ENCODE measurements at places on chromosomes 6 and 20.
A peak's percentile ranks its signal among the peaks of the same experiment; 100 is the strongest.

DNA sequence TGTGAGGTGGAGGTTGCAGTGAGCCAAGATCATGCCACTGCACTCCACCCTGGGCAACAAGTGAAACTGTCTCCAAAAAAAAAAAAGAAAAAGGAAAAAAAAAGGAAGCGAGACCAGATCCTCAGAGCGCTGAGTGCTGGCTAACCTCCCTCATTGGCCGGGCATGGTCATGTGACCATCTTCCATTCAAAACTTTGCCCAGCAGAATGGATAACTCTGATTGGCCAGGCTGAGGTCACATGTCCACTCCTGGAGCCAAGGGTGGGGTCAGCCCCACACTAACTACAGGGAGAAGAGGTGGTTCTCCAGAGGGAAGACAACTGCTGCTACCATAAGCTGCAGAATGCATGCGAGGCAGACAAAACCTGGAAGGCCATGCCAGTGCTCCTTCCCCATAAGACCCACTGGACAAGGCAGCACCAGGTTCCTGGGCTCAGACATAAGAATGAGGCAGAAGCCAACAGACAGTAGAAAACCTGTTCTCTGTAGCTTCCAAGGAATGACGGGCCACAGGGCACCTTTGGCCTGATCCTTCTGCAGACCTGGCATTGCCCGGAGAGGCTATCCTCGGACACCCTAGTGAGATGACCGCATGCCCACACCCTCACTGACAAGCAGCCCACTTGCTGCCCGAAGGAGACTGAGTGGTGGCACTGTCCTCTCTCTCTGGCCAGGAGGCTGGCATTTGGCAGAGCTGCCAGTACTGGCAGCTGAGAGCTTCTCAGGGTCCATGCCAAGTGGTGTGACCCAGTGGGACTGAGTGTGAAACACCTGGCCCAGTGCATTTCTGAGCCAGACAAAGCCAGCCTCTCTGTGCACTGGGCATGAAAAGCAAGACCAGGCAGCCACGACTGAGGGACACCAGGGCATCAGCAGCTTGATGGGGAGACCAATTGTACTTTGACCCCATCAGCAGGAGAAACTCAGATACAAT is 311.9 kb upstream of the SULF2 start:
- DNase-seq, result no peak

GRCh38 chr20:4814696-4815252 is 93.1 kb downstream of the PRND start:
- peak; percentile 89 for DNase-seq

GRCh38 chr6:71558974-71559373 is 270.4 kb downstream of the OGFRL1 start:
- DNase-seq, result no peak

GRCh38 chr6:136657666-136658065 is 107.4 kb upstream of the MAP7 start:
- no peak for DNase-seq

DNA sequence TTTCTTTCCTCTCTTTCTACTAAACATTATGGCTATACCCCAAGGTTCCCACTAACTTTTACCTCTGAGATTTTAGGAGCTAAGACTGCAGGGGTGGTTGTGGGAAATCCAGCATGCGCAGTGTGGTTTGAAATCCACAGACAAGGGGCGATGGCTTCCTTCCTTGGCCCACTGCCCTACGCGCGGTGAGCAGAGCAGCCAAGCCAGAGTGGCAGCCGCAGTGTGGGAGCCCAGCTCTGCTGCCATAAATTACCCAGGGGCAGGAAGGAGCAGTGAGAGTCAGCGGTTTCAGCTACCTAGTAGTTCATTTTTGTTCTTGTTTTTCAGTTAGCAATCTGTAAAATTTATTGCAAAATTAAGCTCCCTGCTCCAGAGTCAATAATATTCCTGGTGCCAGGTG is 101.4 kb downstream of the BMP2 start:
- no peak for DNase-seq

DNA sequence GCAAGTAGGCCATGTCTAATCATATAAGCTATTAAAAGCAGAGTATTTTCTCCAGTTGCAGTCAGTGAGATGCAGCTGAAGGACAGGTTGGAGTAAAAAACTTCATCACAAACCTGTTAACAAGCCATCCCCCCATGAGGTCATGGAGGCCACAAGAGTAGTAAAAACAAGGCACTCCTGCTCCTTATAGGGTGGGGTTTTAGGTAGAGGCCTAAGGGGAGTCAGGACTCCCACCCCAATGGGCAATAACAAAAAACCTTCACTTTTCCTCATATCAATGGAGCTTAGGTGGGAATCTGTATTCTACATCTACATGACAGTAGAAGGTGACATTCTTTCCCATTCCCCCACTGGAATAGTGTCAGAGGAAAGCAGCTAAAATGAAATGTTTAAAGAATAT is 428.1 kb upstream of the KHDRBS2 start:
- DNase-seq, result no peak

Measured in HL-60 (cell line).